ENCODE measurements at places on chromosomes 12 and 14.

GRCh38 chr12:50799908-50800307 lies 36.0 kb downstream of the ATF1 start:
- DNase-seq = no peak

DNA sequence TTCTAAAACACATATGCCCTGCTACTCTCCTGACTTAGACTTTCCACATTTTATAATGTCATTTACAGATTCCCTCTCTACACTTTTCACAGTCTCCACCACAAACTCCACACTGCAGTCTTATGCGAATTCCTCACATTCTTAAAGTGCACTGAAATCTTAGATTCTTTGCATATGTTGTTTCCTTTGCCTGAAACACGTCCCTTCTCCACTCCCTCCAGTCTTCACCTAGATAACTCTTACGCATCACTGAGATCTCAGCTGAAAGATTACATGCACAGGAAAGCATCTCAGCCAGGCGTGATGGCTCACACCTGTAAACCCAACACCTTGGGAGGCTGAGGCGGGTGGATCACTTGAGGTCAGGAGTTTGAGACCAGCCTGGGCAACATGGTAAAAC lies 3.8 kb upstream of the ARHGAP9 start:
- DNase-seq = no peak

GRCh38 chr14:30999038-30999773 lies 26.2 kb upstream of the AP4S1 start:
- no peak for DNase-seq

DNA sequence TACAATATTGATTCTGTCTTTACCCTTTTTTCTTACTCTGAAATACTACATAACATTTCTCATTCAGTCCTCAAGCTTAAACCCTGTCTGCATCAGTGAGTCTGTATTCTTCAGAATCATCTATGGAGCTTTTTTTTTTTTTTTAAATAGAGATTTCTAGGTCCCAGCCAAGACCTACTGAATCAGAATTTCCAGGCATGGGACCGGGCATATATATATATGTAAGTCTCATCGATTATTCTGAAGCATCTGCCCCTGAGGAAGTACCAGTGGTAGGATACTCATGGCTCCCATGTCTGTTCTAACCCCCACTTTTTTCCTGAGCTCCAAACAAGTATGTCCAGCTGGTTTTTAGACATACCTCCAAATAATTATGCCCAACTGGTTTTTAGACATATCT lies 6.1 kb downstream of the DDX47 start:
- DNase-seq = no peak

- no peak for DNase-seq
Measured at GRCh38 chr12:71474791-71475190, 35.2 kb downstream of the LGR5 start.

- DNase-seq = no peak
Measured at GRCh38 chr12:20653871-20654270, 41.3 kb upstream of the SLCO1C1 start.

GRCh38 chr14:23101213-23101970 lies 3.4 kb downstream of the CIROP start:
- no peak for DNase-seq

DNA sequence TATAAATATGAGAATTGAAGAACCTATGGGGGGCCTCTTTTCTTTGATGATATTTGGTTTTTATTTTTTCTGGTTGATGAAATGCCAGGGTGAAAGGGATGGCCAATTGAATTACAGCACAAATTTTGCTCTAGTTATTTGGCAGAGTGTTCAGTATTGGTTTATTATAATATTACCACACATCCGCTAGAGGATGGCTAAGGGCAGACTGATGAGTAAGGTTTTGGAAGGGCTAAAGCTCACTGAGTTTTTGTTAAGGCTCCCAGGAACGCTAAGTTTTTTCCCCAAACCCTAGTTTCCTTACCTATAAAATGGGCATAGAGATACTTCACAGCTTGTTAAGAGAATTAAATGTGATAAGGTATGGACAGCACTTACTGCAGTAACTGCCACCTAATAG lies 34.3 kb upstream of the LRRC10 start:
- DNase-seq = no peak

DNA sequence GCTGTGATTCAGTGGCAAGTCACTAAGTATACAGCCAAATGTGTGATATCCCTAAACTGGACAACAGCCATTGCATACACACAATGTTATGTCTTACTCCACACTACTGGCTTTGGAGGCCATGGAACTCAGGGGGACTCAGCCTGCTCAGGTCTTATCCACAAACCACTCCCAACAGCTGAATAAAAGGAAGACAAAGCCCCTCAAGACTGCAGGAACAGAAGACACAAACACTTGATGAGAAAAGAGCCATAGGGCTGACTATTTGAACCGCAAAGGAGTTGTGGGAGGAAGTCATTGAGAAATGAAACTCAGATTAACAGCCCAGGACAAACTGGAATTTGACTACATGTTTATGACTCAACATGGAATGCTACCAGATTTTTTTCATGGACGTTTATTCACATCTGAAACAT lies 40.9 kb downstream of the PTGER2 start:
- DNase-seq = peak; percentile 39

- peak; percentile 8 for DNase-seq
Measured at GRCh38 chr14:94768521-94769390, 1.2 kb downstream of the GSC start.

DNA sequence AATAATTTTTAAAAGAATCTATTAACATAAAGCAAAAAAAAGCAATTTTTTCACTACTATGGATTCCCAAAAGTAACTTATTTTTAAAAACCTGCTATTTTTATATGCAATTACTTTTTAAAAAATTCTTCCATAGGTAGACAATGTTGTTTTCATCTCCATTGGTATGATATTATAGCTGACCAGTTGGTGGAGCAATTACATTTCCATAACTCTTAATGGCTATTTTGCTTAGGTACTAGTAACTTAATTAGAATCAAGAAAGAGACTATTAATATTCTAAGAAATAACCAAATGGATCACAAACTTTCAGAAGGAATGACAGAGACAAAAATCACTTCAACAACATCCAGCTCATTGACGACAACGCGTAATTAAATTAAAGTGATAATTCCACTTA lies 64.7 kb upstream of the PTCSC3 start:
- DNase-seq = peak; percentile 9

DNA sequence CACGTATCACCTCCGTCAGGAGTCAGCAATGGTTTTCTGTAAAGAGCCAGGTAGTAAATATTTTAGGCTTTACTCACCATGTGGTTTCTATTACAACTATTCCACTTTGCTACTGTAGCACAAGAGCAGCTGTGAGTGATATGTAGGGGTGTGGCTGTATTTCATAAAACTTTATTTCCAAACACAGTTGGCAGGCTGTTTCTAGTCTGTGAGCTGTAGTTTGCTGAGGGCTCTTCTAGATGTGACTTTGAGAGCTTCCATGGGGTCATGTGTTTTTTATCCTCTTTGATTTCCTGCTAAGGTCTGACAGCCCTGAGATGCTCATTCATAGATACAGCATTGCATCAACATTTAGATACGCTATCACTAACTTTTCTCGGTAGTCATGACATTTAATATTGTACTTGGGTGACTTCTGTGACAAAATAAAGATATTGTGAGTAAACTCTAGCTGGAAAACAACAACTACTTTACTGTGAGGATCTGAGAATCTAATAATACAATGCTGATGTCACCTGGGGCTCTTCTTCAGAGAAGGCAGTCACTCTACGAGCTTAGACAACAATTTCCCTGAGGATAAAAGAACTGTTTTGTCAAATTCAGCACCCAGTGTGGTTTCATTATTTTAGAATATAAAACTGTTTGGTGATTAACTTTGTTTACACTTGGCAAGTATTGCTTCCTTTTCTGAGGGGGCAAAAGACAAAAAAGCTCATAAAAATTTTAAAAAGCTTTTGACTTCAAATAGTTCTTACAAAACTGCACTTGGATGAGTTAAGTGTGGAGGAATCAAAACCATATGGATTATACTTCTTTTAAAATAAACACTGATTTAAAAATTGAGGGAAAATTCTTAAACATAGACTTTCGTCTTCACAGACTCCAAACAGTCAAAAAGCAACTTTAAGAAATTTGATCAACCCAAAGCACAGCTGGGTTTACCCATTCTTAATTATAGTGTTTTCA lies 231.2 kb upstream of the DCN start:
- no peak for DNase-seq

DNA sequence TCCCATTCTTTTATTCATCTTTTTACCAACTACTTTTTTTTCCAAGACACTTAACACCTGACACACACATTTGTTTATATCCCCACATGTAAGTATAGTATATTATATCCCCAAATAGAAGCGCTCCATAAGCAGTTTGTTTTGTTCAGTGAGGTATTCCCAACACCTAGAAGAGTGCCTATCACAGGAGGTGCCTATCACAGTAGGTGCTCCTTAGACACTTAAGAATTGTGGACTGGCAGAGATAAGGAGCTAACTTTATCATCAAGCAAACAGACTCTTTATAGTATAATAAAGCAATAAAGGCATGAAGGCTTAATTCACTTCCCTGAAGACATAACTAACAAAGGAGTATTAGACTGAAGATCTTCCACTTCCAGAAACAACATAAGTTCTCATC lies 29.1 kb downstream of the OSBPL8 start:
- no peak for DNase-seq

DNA sequence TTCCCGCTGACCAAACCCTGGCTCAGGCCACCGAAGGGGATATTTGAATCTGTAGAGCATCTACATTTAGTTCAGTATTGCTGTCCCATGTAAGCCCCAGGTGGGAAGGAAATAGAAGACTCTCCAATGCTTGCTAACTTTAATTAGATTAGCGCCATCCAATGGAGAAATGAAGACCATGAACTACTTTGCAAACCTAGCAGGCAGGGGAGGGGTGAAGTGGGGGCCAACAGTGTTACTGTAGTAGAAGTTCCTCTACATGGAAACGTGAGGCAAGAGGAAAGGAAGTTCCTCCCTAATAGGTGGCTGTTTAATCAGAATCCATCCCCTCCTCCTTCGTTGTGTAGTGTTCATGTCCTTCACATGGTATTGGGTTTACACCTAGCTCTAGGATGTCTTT lies 9.3 kb upstream of the DENND5B start:
- no peak for DNase-seq

DNA sequence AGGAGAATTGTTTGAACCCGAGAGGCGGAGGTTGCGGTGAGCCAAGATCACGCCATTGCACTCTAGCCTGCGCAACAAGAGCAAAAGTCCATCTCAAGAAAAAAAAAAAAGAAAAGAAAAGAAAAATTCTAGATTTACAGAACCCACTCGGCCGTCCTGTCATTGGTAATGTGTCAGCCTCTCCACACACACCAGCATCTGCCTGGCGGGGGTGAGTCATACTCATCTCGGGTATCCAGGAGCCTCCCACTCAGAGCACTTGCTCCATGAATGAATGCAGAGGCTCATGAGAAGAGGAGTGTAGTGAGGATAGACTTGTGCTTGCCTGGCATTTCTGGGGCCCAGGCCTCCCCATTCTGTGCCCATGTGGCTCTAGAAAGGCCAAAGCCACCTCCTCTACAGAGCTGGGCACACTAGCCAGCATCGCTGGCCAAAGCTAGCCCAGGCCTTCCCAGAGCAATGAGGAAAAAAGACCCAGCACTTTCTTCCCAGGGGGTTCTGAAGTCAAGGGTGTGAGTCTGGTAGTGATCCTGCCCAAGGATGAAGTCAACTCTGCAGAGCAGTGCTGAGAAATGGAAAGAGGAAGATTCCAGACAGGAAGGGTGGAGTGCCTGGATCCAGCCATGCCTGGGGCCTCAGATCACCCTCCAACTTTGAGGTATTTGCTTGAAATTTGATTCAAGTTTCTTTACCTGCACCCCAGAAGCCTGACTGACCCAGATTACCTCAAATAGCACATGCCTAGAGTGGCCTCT lies 31.2 kb upstream of the KLC1 start:
- DNase-seq = peak; percentile 6

GRCh38 chr14:100393362-100393761 lies 70.2 kb downstream of the SLC25A47 start:
- DNase-seq = no peak

GRCh38 chr12:50074936-50075807 lies 10.0 kb upstream of the SMARCD1 start:
- DNase-seq = peak; percentile 84

GRCh38 chr12:112839386-112839972 lies 47.9 kb downstream of the RPH3A start:
- no peak for DNase-seq

DNA sequence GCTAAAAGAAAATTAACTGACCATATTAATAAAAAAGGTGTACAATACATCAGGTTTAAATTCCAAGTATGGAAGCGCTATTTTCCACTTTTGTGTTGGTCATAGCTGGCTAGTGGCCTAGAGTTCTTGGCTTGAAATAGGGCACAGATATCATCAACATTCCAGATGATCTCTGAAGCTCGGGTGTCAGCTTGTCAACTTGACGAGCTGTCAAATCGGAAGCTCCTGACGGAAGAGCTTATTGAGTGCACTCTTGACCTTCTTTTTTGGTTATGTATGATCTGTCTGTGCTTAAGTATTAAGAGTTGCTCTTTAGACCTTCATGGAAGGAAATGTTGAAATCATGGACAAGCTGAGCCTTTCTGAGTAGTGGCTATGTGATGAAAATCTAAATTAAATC lies 177.9 kb downstream of the APAF1 start:
- no peak for DNase-seq

DNA sequence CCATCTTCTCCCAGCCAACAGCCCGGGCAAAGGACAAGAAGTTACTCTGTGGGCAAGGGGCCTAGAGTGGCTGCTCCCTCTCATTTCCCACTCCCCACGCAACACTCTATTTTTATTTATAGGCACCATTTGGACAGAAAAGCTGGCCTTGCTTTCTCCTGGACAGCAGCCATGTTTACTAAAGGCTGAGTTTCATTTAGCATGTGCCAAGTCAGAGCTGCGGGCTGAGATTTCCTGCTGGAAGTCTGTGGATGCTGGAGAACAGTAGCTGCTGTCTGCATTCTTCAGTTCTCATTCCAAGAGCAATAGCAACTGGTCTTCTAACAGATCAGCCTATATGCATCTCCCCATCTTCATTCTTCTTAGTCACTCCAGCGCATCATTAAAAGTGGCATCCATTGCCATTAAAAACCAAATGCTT lies 8.3 kb downstream of the COL2A1 start:
- DNase-seq = no peak

GRCh38 chr14:21109377-21110138 lies 8.7 kb downstream of the TMEM253 start:
- DNase-seq = no peak

Measured in inflammatory macrophage (primary cell).